Astrocyte of the hippocampus (primary cell): ENCODE measurements at places on chromosomes 5 and 9.

DNA sequence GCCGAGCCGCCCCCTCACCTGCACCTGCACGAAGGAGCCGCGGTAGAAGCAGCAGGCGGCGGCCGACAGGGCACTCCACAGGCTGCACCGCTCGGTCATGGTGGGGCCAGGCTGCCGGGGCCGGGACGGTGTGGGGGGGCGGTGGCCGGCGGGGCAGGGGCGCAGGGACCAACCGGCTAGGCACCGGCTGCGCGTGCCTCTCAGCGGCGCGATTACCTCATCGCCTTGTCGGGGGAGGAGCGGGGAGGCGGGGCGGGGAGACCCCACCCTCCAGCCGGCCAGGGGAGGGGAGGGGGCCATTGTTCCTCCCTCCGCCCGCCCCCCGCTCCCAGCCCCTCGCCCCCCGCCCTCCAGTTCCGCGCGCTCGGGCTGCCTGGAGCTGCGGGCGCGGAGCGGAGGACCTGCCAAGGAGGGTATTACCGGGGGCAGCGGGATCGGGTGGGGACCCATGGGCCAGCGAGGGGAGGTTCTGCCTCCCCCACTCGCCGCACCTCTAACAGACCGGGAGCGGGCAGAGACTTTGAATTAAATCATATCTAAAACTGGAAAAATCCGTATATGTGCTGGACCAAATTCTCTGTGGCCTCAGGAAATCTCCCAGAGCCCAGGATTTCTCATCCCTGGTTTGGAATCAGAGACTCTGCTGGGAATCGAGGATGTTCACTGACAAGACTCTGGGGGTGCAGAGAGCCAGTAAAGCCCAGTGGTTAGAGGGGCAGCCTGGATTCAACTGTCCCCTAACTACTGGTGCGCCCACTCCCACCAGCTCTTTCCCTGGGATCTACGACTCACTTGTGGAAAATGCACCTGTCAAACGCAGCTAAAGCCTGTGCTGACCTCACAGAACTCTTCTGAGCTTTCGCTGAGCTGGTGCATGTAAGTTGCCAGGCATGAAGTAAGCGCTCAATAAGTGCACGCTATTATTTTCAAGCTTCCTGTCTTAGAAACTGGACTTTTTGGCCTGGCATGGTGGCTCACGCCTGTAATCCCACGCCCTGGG is 20.3 kb upstream of the TOR2A start:
- DNase-seq: no peak

- DNase-seq: no peak
Observed at GRCh38 chr5:44384816-44385215, 4.4 kb downstream of the FGF10 start.

- no peak for DNase-seq
Observed at GRCh38 chr9:137336735-137337134, 34.7 kb upstream of the NRARP start.

DNA sequence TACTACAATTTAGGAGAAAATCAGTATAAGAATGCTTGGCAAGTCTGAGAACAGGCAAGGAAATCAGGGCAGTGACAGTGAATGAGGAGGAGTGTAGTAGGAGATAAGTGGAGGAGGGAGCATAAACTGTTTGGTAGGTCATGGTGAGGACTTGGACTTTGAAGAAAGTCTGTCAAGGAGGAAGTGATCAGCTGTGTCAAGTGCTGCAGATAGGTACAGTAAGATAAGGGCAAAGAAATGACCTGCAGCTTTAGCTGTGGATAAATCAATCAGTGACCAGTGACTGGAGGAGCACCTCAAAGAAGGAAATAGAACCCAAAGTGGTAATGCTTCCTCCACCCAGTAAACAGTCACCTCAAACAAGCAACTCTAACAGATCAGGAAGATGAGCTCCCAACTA is 106.3 kb downstream of the RAPGEF6 start:
- DNase-seq: no peak

DNA sequence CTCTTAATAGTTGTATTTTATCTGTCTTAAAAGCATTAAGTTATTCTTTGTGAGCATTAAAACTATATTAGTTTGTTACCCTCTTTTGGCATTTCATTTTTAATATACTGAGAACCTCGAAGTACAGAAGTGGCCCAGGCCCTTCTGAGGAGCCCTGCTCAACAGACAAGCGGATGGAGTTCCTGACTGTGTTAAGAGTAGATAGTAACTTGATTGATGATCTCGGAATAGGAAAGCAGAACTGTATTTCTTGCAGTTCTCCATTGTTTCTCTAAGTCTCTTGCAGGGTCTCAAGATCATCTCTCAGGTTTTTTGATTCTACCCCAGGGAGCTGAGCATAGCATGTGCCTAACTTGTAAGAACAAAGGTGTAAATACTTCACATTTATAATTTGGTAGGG is 139.6 kb downstream of the SMARCA2 start:
- DNase-seq: no peak
